ENCODE measurements at places on chromosomes 2 and 18.

GRCh38 chr2:68594674-68595492, 48.5 kb upstream of the PROKR1 start:
- no peak for DNase-seq

DNA sequence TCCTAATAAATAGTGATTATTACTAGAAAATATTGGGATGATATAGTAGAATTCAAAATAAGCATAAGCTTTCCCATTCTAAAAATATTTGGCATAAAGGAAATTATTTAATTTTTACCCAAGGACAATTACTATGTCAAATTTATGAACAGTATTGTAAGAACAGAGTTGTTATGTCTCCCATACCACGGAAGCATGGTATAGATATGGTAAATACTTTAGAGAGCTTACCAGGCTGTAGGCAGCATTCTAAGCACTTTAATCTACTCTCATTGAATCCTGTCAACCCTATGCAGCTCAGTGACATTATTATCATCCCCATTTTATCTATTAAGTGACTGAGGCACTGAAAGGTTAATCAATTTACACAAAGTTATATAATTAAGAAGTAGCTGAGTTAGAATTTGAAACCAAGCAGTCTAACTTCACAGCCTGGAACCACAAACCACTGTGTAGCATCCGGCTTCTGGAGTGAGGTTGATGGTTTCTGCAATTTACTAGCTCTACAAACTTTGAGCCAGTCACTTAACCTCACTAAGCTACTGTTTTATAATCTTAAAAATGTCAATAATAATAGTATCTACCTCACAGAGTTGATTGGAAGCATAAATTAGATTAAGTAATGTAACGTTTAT, 323.7 kb downstream of the ARHGAP15 start:
- DNase-seq: no peak

DNA sequence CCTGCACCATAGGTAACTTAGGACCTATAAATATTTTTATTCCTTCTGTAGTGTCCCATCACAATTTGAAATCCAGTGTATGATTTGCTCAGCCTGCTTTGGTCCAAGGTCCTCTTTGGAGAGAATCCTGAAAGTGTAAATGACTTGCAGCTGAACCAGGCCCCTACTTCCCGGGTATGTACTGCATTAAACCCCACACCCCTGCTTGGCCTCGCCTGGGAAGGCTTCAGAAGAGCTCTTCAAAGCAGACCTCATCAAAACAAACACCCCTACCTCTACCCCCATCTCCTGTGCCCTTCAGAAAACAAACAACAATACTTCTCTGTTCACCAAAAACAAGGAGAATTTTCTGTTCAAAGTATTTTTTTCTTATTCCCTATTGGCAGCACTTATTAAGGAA, 9.5 kb upstream of the SPTBN1 start:
- DNase-seq: no peak

- no peak for DNase-seq
Measured at GRCh38 chr18:58363767-58364540, 264.9 kb downstream of the ALPK2 start.

DNA sequence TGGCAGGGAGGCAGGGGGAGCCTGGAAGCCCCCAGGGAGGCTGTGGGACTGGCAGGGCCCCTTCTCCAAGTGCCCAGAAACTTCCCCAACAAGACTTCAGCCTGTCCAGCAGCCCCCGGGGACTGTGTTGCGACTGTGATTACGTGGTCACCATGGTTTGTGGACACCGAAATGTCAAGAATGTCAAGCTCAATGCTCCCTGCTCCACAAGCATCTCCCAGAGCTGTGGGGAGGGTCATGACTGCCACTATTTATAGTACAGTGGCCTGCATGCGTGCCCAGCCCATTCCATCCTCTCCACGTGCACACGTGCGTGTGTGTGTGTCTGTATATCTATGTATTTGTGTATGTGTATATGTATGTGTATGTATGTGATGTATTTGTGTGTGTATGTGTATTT, 93.8 kb upstream of the MBOAT2 start:
- DNase-seq: no peak

- DNase-seq: no peak
Measured at GRCh38 chr2:160388464-160389263, 104.9 kb downstream of the RBMS1 start.

GRCh38 chr2:219484343-219485200, 14.1 kb upstream of the GMPPA start:
- no peak for DNase-seq

GRCh38 chr2:191617575-191617974, 60.4 kb upstream of the NABP1 start:
- DNase-seq: no peak

DNA sequence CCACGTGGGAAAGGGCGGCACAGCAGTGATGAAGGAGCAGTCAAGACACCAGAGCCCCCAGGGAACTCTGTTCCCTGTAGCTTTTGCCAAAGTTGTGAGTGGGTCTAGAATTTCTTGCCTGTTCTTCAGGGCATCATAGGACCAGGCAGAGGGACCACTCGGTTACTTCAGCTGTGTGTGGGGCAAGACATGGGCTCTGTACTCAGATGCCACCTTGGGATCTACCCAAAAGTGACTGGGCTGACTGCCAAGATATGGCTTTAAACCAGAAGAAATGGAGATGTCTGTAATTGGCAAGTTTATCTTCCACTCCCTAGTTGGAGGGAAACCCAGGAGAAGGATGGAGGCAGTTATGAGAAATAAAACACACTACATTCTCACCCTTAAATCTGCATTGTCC, 29.6 kb downstream of the KCNF1 start:
- no peak for DNase-seq

- no peak for DNase-seq
Measured at GRCh38 chr2:160402997-160403979, 90.3 kb downstream of the RBMS1 start.

DNA sequence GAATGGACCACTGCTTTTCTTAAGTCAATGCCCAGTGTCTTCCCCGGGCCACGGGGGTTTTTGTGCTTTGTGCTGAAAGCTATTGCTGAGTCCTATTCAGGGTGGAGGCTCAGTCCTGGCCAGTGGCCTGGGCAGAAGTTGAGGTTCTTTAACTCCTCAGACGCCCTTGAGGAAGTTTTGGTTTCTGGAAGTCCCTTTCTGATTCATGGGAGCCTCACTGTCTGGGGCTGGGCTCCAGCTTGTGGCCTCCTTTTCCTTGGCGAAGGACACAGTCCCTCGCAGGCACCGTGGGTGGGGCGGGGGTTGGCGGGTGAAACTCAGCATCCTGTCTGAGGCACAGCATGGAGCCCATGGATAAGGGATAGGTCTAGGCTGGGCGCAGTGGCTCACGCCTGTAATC, 465.2 kb upstream of the HS6ST1 start:
- no peak for DNase-seq

DNA sequence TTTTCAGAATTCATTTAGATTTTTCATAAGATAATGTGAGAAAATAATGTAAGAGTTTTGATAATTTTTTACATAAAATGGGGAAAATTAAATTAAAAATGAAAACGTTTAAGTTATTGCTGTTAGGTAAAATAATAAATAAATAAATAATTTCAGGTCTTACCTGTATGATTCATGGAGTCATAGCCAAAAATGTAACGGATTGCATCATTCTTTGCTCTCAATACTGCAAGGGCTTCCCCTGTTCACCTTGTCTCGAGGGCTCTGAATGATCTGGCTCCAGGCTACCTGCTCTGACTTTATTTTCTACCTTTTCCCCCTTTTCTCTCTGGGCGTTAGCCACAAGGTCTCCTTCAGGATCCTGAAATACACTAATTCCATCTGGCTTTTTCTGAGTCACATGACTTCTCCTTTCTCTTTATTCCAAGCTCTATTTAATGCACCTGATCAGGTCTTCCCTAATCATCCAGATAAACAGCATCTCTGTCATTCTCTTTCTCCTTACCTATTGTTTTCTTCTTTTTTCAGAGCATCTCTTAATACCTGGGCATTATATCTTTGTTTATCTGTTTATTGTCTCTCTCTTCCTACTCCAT, 30.0 kb upstream of the CFAP36 start:
- no peak for DNase-seq

GRCh38 chr2:70369082-70369481, 67.2 kb upstream of the FAM136A start:
- no peak for DNase-seq

DNA sequence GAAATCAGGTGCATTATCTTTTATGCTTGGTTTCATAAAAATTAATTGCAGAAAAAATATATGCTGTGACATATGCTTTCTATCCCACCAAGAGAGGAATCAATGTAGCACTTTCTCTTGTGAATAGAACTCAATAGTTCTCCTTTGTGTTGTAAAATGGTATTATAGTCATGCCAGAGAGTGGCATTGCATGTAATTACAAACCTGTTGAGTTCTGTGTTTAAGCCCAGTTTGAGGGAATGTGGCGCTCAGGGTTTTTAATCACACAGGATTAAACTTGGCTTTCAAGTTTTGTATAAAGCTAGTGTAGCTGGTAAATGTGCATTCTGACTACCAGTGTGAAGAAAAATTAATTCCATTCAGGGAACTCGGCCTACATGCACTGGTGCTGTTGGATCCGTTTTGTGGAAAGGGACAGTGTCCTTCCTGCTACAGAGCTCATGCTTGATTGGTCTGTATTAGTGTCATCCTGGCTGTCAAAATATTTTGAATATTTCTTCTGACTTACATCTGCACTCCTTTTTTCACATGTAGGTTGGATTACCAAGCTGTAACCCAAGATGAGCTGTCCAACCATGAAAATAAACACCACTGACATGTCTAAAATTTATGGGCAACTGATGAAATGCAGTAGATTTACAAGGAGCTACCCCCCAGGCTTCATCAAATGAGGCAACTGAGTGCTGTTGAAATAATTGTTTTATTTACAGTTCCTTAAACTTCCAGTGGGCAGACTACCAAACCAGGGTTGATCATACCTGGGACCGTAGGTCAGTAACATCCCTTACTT, 80.3 kb downstream of the SLC4A3 start:
- no peak for DNase-seq

- DNase-seq: peak; percentile 25
Measured at GRCh38 chr18:62131301-62131909, 55.5 kb downstream of the PIGN start.

GRCh38 chr2:212892193-212892592, 259.2 kb downstream of the IKZF2 start:
- DNase-seq: no peak

GRCh38 chr2:102473631-102474030, 605 bp downstream of the SLC9A4 start:
- DNase-seq: no peak

DNA sequence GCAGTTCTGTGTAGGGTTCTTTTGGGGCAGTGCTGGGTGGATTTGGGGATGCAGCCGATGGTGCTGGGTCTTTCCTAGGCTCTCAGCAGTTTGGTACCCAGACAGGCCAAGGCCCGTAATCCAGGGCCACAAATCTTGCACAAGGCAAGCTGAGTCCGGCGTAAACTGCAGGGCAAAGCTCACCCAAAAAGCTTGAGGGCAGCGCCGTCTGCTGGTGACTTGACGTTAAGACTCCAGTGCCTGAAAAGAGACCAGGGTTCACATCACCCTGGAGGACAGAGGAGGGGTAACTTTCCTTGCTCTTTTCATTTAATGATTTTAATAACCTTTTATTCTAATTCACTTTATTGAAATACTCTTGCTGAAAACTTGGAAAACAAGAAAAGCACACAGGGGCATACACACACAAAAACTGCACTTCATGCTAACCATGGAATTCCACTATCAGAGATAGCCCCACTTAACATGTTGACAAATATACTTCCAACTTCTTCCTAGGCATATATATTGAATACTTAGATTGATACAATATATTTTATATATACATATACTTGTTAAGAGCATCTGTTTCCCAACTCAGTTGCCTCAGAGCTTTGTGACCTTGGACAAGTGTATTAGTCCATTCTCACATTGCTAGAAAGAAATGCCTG, 38.9 kb downstream of the CNGA3 start:
- peak; percentile 26 for DNase-seq

- peak; percentile 39 for DNase-seq
Measured at GRCh38 chr18:657311-658000, at the start of gene TYMS. TYMS (plus strand) TSS chr18:657653; CDS start chr18:657743, 90 bp downstream.

- DNase-seq: no peak
Measured at GRCh38 chr2:19684516-19684915, 217.3 kb downstream of the TTC32 start.

DNA sequence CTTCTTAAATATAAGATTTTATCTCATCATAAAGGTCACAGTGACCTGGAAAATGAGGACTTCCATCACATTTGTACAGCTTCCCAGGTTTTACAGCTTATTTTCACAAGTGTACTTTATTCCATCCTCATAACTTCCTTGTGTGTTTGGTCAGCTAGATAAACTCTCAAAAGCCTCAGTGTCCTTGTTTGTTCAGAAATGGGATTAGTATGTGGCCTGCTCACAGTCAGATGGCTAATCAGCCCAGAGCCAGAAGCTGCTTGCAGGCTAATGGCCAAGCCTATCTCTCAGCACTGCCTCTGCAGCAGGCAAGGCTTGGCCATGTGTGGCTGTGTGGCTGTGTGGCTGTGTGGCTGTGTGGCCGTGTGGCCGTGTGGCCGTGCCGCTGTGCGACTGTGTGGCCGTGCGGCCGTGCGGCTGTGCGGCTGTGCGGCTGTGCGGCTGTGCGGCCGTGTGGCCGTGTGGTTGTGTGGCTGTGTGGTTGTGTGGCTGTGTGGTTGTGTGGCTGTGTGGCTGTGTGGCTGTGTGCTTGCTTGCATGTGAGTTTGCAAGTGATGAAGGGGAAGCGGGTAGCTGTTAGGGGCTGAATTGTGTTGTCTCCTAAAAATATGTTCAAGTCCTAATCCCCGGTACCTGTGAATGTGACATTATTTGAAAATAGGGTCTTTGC, 233.0 kb upstream of the TNP1 start:
- DNase-seq: peak; percentile 74

DNA sequence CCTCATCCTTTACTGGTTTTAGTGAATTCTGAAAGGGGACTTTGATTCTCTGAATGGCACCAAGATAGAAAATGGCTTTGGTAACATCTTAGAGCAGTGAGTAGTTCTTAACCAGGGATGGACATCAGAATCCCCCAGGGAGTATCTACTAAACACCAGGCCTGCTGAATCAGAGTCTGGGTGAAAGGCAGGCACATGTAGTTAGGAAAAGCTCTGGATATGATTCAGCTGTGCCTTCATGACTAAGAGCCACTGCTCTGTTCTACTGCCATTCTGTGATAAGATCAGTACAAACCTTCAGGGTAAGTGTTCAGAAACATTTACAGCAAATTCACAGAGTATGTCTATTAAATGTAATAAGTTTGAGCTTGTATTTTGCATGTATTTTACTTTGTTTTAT, 46.2 kb upstream of the B3GNT2 start:
- DNase-seq: no peak

DNA sequence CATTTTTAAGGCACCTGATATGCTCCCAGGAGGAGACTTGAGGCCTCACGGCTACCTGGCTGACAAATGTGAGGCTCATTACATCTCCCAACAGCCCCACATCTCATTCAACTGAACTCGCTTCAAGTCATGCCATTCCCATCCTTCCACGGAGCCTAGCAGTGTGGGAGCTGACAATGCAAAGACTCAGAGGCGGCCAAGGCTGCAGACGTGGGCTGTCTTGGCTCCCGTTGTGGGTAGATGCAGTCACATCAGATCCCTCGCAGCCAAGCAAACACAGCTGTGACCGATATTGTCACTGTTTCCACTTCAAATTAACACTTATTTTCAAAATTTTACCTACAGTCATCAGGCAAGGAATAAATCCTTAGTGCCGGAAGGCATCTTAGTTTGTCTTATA, 64.0 kb upstream of the TRIB2 start:
- DNase-seq: no peak

Measured in LNCaP clone FGC (cell line).